ENCODE measurements at places on chromosomes 16 and 17.
A peak's percentile ranks its signal among the peaks of the same experiment; 100 is the strongest.

DNA sequence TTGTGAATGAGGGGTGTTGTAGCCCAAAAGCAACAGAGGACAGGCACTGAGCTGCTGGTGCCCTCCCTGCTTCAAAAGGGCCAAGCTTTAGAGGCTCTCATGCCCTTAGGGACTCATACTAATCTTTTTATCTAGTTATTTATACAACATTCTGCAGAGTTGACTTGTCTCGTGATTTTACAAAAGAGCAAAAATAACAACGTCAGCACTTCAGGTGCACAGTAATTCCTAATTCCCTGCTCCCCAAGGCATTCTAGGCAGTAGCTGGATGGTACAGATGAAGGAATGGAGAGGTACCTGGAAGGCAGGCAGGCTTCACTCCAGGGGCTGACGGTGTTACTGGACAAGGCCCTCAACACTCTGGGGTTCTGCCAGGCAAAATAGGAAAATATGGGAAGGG is 406.7 kb upstream of the CCL2 start:
- DNase-seq, result no peak

DNA sequence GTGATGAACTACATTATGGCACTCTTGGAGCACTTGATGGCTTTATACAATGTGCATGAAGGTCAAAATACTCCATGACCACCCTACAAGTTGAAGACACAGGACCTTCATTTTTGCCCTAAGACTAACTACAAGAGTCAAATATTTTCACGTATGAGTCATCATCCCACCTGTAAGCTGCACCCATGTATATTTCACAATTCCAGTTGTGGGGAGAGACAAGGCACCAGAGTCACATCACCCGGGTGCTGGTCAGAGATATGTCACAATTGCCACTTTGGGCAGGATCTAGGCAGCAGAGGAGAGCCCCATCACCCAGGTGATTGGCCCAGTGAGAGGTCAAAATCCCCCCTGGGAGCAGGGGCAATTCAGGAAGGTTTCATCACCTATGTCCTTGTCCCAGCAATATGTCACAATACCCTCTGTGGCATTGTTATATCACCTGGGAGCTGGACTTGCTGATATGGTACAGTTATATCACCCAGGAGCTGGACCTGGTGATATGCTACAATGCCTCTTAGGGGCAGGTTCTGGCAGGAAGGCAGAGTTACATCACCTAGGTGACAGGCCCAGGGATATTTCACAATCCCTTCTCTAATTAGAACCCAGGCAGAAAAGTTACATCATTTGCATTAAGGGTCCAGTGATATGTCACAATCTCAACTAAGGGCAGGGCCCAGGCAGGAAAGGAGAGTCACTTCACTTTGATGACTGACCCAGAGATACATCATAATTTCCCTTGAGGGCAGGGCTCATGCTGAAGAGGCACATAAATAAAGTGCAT is 1839.2 kb downstream of the TP53TG3F start:
- DNase-seq, result no peak

GRCh38 chr16:58499092-58499511 is 841 bp upstream of the NDRG4 start:
- no peak for DNase-seq

DNA sequence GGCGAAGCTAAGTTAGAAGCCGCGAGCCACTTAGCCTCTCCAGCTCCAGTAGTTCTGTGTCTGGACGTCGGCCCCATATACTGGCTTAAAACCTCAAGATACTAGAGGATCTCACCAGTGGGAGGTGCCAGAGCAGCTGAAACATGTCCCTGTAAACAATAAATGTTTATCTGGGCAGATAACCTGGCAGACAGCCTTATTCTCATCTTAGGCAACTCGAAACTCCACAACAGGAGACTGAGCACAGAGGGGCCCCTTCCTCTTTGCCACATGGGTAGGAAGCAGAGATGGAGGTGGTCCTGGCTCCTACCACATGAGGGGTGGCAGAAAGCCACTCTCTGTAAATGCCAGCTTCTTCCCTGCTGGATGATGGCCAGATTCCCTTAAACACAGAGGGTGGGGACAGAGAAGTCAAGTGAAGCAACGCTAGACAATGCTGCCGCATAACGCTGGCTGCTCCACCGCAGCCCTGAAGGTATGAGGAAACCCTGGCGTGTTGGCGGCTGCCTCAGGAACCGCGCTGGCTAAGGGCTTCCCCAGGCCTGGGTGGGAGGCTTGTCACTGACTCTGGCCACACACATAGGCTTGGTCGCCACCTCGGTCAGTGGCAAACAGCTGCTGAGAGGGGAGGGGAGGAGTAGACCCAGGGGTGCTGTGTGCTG is 67.9 kb downstream of the HIC1 start:
- no peak for DNase-seq

DNA sequence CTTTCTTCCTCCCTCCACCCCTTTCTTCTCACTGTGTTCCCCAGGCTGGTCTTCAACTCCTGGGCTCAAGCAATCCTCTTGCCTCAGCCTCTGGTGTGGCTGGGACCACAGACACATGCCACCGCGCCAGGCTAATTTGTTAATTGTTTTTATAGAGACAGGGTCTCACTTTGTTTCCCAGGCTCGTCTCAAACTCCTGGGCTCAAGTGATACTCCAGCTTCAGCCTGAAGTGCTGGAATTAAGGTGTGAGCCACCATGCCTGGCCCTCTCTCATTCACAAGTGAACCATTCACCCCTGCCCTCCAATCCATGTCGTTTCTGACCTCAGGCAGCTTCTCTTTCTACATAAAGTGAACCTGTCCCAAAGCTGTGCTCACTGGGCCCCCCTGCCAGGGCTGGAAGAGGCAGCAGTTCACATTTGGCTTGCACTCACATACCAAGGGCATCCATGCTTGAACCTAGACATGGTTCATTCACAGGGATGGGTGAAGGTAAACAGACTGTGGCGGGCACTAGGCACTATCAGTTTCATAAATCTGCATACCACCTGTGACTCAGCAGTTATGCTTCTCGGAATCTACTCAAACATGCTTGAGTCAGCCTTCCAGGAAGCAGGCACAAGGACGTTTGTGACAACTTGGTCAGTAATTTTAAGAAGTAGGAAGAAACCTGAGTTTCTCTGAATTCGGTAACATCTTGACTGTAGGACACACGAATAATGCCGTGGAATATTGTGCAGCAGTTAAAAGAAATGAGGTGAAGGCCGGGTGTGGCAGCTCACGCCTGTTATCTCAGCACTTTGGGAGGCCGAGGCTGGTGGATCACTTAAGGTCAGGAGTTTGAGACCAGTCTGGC is 6.0 kb upstream of the RNF213 start:
- peak; percentile 77 for DNase-seq

- no peak for DNase-seq
Measured at GRCh38 chr16:705431-706188, at the start of gene FBXL16. TSS of gene FBXL16 (minus strand) at chr16:705801. CDS start at chr16:697405, 8,396 bp downstream.

DNA sequence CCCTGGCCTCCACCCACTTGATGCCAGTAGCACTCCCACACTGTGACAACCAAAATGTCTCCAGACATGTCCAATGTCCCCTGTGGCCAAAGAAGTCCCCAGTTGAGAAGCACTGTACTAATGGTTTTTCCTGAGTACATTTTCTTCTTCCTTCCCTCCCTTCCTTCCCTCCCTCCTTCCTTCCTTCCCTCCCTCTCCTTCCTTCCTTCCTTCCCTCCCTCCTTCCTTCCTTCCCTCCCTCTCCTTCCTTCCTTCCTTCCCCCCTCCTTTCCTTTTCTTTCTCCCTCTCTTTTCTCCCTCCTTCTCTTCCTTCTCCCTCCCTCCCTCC is 76.7 kb upstream of the CDC42EP4 start:
- no peak for DNase-seq

DNA sequence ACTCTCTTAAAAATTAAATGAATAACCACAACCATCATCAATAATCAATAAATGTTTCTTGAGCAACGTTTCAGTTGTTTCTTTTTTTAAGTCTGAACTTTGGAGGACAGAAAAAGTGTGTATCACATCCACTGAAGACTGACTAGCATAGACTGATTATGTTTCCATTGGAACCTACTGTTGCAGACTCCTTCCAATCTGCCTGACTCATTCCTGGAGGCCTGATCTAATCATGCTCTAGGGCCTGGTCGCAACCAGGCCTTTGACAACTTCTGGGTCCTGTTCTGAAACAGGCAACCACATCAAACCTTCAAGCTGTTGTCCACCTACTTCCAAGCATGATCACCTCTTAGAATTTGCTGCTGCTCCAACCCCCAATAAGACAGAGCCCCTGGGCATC is 109.2 kb upstream of the NUDT7 start:
- no peak for DNase-seq

- DNase-seq, result no peak
Measured at GRCh38 chr16:71572497-71573116, 4.3 kb downstream of the TAT start.

DNA sequence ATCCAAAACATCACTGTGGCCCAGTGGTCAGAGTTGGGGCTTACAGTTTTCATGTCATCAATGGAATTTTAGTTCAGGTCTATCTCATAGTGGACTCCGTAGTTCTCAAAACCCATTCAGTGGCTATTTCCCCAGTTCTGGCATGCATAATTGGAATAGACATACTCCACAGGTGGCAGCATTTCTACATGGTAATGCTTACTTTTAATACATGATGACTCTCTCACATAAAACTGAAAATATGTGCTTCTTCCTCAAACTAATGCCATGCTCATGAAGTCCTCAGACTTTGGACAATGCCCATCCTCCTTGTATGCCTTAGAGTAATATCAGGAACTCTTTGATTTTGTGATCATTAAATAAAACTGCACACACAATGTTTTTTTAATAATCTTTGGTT is 857.4 kb upstream of the GOT2 start:
- no peak for DNase-seq

- DNase-seq, result peak; percentile 4
Measured at GRCh38 chr16:69318911-69319289, 7.8 kb downstream of the VPS4A start.

GRCh38 chr17:51335883-51336822 is 75.8 kb downstream of the UTP18 start:
- no peak for DNase-seq

DNA sequence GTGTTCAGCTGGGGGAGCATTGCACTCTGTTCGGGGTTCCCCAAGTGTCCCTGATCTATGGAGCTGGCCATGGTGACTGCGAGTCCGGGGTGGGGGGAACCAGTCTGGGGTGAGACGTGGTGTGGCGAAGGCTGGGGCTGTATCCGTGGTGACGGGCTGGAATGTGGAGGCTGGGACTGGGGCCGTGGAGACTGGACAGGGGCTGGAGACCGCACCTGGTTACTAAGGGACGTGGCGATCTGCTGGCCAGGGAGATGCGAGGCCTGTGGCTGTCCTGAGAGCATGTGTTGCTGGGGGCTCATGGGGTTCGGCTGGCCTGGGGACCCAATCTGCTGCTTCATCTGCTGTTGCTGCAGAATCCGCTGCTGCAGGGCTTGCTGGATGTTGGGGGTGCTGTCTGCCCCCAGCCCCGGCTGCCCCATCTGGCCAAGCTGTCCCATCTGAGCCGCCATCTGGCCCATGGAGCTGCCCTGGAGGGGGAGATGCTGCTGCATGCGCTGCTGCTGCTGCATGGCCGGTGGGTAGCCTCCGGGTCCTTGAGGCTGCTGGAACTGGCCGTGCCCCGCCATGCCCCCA is 10.6 kb upstream of the TRAP1 start:
- DNase-seq, result no peak

DNA sequence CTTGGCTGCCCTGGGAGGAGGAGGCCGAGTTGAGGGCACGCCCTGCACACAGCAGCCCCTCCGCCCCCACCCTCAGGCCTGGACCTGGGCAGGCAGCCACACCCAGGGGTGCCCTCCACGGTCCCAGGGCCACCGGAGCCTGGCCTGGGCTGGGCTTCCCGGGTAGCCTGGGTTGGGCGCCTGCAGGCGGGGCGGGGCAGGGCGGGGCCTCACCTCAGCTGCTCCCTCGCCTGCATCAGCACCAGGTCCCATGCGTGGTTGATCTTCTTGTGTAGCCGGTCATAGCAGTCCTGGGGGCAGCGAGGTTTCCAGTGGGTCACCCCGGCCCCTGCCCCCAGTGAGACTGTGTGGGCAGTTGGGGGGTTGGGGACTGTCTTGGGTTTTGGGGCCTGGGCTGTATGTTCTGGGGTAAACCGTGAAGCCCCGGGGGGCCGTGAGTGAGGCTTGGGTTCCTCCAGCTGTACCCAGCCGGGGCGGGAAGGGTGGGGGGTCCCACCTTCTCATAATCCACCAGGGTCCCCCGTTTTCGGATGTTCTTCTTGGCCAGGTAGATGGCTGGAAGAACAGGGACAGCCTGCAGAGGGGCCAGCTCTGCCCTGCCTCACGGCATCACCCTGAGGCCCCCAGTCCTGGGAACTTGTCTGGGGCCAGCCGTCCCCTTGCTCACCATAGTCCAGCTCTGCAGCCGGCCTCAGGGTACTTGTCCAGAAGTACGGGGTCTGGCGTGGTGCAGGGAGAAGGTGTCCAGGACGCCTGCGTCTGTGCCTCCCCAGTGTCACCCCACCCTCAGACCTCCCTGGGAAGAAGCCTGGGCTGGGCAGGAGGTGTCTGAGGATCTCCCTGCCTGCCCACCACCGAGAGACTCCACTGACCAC is 2.0 kb downstream of the RGS11 start:
- no peak for DNase-seq

DNA sequence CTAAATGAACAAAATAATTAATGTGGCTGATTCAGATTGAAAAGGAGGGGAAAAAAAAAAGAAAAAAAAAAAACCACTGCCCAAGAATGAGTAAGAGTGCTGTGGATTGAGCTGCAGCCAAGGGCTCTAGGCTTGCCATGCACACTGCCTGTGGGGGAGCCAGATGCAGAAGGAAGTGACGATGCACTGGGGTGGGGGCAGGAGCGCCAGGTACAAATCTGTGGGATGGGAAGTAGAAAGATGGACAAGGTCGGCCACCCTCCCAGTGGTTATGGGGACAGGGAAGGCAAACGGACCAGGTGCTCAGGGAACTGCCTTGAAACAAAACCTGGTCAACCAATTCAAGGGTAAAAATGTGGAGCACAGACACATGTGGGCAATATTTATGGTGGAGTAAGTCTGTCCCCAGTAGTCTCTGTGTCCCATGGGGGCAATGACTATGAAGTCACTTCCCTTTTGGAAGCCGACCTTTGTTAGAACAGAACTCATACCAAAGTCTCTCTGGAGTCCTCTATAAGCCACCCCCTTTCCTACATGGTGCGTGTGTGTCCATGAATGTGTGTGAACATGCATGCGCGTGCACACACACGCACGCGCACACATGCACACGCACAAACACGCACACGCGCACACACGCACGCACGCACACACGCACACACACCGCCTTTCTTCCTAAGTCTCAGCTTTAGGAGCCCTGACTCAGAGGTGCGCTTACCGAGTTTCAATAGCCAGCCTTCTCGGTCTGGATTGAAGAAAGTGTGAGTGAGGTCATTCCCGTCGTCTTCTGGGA is 84.3 kb downstream of the CYTH1 start:
- no peak for DNase-seq
